ENCODE measurements at places on chromosomes 7 and 10.

GRCh38 chr10:95820363-95820762 lies 64.4 kb downstream of the ENTPD1 start:
- DNase-seq = no peak

DNA sequence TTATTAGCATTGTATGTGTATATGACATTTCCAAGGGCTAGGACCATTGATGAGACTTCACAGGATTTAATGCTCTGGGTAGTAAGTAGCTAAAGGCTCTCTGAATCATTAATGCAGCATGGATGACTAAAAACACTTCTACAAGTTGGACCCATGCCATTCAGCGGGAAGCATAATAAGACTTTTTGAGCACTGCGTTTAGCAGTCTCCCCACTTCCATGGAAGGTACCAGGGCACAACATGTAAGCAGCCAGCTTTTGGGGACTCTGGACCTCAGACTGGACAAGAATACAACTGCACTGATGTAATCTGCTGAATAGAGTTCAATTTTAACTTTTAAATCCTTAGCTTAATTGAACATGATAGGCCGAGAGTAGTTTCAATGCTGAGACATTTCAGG lies 191.7 kb upstream of the IMMP2L start:
- no peak for DNase-seq

GRCh38 chr7:143375298-143376034 lies 5.7 kb upstream of the ZYX start:
- no peak for DNase-seq

GRCh38 chr10:27716521-27716920 lies 29.1 kb downstream of the MKX start:
- DNase-seq = no peak

DNA sequence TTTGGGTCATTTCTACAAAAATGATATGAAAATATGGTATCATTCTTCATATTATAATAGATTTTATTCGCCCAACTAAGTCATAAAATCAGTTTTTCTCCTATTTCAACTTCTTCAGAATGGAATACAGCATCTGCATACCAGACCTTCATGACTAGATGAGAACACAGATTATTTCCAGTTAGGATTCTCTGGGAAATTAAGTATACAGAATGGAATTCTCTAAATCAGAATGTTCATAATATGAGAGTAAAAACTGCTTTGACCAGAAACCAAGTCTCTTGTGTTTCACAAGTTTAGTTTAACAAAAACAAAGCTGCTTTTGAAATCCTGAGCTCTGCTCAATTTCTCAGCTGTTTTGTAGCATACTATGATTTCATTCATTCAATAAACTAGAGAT lies 160.3 kb upstream of the SEMA3A start:
- DNase-seq = no peak

- DNase-seq = no peak
Observed at GRCh38 chr7:44401692-44402091, 76.3 kb upstream of the CAMK2B start.

GRCh38 chr7:144818511-144818910 lies 17.3 kb downstream of the TPK1 start:
- no peak for DNase-seq

All from NCI-H1436 treated with DMSO at 0.1 percent for 48 hours (cell line).